Adipocyte (in vitro differentiated cells): ENCODE measurements at places on chromosomes 2 and 18.
A peak's percentile ranks its signal among the peaks of the same experiment; 100 is the strongest.

DNA sequence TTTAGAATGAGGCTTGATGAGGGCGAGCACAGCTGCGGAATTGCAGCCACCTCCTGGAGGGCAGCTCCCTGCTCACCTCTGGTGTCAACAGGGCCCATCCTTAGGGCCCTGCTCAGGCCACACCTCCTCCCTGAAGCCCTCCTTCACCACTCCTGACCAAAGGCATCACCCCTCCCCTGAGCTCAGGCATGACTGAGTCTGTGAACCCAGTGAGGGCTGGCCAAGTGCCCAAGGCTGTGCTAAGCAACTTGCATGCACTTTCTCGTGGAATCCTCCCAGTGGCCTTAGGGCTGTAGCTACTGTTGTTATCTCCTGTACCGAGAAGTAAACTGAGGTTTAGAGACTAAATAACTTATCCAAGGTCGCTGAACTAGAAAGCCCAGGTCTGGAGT, 101.7 kb downstream of the KLHL29 start:
- peak; percentile 40 for DNase-seq

DNA sequence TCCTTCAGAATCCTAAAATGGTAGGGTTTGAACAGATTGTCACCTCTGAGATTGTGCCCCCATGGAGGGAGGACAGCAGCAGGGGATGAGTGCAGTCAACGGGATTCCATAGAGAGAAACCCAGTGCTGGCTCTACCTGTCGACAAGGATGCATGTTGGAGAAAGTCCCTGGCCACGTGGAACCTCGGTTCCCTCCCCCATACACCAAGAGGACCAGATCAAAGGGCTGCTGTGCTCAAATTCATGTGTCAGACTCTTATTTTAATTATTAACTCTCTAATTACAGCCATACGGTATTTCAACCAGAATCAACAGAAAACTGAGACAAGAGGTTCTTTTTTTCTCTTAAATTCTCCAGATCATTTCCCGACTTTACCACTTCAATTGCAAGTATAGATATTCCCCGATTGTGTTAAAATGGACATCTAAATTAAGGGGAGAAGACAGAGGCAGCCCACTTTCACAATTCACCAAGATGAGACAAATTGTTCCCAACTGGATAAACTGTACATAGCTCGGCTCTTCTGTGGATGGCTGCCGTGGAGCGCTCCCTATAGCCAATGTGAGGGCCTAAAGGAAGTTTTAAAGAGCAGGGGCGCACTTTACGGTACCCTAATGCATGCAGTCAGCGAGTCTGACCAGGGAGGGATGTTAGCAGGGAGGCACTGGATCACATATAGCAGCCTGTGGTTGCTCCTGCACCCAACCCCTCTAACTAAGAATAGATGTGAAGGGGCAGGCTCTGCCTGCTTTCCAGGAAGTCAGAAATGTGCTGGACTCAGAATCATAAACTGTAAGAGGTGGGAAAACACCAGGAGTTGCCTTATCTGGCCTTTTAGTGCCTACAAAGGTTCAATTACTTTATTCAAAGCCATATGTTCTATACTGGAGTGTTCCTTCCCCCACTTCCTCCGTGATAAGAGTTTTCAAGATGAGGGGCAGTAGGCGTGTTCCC, 123.1 kb downstream of the CACNB4 start:
- no peak for DNase-seq

GRCh38 chr18:11850821-11851145, 430 bp upstream of the CHMP1B start:
- peak; percentile 83 for DNase-seq

GRCh38 chr18:45860971-45861370, 35.5 kb downstream of the SIGLEC15 start:
- no peak for DNase-seq

DNA sequence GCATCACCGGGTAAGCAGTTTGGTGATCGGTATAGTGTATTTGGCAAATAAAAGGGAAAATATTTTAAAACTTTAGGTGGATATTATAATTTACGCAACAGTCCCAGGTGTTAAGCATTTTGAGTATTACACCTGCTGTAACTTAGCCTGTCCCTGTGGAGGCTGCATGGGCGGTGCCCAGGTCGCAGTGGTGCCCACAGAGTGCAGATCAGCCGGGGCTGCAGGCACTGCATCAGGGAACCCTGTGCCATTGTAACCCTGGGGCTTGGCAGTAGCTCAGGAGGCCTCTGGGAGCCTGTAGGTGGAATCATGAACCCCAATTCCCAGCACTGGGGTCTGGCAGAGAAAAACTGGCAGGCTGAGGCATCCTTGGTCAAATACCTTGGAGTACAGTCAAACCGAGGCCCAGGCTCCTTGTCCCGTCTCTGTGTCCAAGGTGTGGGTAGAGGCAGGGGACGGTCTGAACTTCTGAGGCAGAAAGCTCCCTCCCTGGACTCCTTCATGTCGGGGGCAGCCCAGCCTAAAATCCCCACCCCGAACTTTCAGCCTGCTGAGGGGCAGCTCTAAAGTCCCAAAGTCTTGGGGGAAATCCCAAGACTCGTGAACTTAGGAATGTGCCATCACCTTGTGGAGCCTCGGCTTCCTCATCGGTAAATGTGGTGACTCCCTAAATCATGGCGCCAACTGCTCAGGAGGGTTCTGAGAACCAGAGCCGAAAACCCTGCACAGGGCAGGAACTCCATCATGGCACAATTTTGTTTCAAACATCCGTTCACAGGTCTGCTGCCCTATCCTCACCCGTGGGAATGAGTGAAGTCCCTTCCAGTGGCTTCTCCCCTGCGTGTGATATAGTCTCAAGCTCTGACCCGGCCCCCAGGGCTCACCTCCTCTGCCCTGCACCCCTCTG, 85.7 kb downstream of the INHBB start:
- no peak for DNase-seq

DNA sequence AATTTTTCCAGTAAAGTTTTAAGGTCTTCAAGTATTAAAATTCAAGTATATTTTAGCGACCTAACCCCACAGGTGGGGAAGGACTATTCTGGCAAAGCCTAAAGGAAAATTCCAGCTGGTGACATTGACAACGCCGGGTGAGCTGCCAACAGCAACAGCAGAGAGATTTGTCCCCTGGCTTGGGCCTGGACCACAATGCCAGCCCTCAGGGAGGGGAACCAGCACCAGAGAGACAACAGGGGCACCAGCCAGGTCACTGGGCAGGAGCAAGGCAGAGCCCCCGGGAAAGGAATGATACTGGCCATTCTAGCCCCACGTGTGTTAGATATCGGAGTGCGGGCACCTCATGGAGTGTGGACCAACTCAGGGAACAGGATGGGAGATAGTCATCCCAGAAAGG, 95.7 kb downstream of the ARMC9 start:
- DNase-seq, result no peak

DNA sequence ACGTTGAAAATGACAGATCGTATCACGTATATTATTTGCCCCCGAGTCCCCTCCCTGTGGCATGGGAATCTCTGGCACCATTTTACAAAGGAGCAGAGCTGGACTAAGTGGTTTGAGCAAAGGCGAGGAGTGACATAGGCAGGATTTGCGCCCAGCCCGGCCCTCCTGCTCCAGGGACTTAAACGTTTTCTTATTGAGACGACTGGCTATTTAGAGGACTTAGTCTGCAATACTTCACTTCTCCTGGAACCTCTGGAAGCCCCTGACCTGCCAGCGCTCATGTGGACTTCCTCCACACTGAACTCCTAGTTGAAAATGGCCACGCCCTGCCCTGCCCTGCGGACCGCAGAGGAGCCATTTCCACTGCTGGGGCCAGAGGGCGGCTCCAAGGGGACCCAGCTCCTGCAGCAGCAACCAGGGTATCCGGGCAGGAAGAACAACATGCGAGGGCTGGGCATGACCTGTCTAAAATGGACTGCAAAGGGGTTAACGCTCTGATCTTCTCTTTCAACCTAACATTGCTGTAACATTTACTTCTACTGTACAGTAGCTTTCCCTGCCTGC, 690.7 kb downstream of the LRP1B start:
- no peak for DNase-seq

GRCh38 chr2:189446780-189447179, 5.5 kb downstream of the WDR75 start:
- DNase-seq, result no peak

GRCh38 chr2:120660771-120661459, 74.8 kb upstream of the GLI2 start:
- DNase-seq, result no peak

DNA sequence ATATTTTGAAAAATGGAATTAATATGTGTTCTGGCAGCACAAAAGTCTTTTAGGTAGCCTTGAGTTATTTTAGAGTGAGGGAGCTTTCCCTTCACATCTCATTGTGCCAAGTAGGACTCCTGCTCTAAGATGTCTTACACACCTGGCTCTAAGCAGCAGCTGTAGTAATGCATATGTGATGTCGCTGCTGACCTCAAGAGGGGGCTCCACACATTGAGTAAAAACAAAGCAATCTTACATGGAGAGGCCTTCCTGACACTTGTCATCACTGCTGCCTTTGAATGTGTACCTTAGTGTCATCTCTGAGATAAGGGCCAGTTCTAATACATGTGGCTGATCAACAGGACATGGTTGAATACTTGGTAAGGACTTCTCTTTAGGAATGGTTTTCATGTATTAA, 75.8 kb downstream of the ACTR3 start:
- DNase-seq, result peak; percentile 24

DNA sequence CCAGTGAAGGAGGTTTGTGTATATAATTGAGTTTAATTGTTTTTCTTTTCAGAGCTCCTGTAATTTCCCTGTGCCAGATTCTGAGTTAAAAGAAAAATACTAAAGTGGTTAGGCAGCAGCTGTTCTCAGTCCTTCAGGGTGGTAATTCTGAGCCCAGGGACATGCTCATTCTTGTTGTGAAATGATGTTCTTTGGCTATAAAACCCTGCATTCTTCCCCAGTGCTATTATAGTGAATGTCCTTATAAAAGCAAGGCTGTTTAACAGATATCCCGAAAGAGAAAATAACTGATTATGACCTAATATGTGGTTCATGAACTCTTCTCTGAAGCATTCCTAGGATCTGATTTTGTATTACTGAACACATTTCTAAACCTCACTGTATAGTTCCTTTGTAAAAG, 34.0 kb downstream of the ADAM23 start:
- peak; percentile 75 for DNase-seq

- DNase-seq, result peak; percentile 32
Measured at GRCh38 chr2:854460-854859, 96.2 kb upstream of the SNTG2 start.

- peak; percentile 80 for DNase-seq
Measured at GRCh38 chr18:57542812-57543427, 43.6 kb downstream of the FECH start.

DNA sequence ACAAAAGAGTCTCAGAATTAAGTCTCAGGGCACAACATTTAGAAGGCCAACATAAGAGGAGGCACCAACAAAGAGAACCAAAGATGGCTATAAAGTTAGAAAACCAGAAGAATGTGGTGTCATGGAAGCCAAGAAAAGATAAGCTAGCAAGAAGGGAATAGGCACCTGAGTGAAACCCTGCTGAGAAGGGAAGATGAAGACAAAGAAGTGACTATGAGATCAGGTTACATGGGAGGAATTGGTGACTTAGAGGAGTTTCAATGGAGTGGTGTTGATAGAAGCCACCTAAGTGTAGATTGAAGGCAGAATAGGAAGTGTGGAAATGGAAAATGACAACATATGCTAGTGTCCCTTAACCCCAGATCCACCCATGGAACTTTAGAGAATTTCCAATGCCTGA, 327.6 kb upstream of the KCNJ3 start:
- DNase-seq, result no peak

GRCh38 chr2:220241423-220241822, 614.0 kb downstream of the SLC4A3 start:
- peak; percentile 10 for DNase-seq

- DNase-seq, result no peak
Measured at GRCh38 chr18:61935362-61935761, 42.6 kb upstream of the RNF152 start.

- no peak for DNase-seq
Measured at GRCh38 chr2:126808929-126809328, 89.8 kb upstream of the TEX51 start.

DNA sequence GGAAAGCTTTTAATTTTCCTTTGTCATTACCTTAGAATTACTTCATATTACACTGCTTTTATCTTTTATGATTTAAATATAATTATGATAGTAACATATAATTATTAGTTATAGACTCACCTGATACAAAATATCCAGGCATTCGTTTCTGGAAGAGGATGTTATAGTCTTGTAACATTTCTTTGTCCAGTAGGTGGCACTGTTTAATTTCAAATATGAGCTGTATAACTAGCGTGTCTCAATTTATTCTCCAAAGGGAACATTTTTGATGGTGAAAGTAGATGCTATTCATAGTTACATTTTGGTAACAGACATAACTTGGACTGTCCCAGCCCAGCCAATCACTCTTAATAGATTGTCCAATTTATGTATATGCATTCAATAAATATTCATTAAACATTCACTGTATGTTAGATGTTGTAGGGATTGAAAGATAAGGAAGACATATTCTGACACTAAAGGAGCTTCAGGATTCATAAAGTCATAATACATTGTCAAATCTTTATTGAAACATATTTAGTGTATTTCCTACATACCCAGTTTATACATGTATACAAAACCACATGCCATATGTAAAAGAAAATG, 19.2 kb downstream of the DAW1 start:
- peak; percentile 93 for DNase-seq
